Stimulated activated CD4-positive, alpha-beta T cell treated with anti-CD3 and anti-CD28 coated beads, Interleukin-12 subunit alpha, Interleukin-12 subunit beta, amount 100 ng/mL, for 24 hours (primary cell): ENCODE measurements at places on chromosomes 1 and 21.

- no peak for DNase-seq
Measured at GRCh38 chr1:91734761-91735160, 151.2 kb downstream of the TGFBR3 start.

DNA sequence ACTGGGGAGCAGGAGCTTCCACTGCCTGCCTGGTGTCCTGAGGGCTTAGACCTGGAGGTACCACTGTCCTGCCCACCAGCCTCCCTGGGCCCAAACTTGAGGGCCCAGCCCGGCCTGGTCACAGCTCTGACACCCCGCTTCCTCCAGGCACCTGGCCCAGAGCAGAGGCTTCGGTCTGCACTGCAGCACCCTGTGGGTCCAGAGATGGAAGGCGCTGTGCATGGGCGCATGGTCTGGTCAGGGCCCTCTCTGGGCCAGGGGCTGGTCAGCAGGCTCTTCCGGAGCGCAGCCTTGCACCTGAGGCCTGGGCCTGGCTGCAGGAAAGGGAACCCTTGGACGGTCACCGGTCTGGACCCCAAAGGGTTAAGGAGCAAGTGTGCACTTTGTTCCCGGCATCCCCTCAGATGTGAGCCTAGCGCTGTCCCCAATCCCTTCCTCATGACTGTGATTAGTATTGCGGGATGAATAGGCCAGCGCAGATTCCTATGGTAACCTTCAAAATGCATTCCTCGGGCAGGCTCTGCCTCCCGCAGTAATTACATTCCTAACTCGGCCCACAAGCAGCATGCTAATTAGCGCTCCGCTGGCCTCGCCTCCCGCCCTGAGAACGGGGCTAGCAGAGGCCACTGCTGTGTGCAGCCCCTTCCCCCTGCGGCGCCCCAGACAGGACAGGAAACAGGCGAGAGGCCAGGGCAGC lies 36.3 kb downstream of the PRDM16 start:
- DNase-seq, result no peak

- no peak for DNase-seq
Measured at GRCh38 chr1:233940908-233941307, 36.4 kb downstream of the SLC35F3 start.

DNA sequence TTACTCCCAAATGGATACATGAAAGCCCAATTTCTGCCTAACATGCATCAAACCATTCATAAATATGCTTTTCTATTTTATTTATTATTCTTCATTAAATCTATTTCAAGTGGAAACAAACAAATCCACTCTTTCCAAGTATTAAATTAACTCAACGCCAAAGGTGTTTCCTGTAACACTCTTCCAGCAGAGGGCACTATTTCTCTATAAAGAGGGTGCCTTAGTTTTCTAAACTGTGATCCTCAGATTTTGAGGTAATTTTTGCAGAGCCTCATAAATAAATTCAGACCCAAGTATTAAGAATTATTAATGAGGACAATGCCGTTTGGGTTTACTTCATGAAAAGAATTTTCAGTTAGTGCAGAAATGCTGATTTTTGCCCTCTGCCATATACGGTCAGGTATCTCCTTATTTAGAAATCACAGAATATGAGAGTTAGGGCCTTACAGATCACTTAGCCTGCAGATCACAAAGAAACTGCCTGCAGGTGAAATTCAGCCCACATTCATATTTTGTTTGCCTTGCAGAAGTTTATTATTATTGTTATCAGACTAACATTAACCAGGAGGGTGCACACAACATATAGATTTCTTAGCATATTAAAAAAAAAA lies 40.1 kb upstream of the MYSM1 start:
- DNase-seq, result no peak

- no peak for DNase-seq
Measured at GRCh38 chr1:45016767-45017166, 4.7 kb downstream of the UROD start.

DNA sequence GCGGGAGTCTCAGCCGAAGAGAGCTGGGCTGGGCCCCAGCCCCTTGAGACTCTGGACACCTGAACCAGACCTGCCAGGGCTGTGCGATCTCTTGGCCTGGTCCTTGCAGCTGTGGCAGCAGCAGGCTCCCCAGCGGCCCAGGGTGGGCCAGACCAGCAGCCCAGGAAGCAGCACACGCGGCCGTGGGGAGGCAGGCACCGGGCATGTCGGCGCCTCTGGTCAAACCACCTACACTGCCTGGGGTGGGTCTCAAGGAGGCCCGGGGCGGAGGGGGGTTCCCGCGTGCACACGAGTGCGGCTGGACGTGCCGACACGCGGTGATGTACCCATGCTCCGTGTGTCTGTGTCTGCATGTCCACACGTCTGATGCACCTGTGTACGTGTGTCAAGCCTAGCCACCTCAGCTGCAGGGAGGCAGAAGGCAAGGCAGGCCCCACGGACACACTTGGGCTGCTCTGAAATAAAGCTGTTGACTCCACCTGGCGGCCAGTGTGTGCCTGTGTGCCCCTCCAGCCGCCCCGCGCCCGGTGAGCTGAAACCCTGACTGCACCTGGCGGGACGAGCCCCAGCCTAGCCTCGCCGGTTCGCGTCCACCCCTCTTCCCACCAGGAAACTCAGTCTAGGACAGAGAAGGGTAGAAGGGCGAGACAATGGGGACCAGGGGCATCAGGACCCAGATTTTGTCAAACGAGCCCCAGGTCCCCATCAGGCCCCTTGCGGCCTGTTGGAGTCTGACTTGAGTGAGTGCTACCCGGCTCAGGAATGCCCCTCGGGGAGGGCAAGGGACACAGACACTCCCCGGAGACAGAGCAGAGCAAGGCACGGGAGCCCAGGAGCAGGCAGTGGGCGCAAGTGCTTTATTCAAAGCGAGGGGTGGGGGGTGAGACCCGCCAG lies 11.6 kb downstream of the SCNN1D start:
- DNase-seq, result no peak
